Cortex of kidney (tissue), 1 donor: ENCODE measurements at places on chromosomes 6 and 20.

GRCh38 chr6:45148278-45148677 lies 179.9 kb upstream of the RUNX2 start:
- DNase-seq: no peak

GRCh38 chr6:155297669-155298068 lies 16.6 kb downstream of the TFB1M start:
- no peak for DNase-seq

DNA sequence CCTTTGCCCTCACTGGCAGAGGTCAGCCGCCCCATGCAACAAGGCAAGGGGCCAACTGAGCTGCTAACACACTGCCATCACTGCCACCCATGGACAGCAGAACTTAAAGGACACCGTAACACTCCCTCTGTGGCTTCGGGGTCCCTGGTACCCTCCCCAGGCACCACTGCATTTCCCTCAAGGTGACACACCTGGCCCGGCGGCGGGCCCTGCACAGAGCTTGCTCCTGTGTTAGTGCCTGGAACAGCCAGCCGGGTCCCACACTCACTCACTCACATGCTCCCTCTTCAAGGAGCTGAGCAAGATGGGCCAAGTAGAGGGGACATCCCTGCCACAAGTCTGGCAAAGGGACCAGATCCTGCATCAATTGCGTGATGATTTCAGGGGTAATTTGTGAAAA lies 126.5 kb upstream of the SOX4 start:
- no peak for DNase-seq

DNA sequence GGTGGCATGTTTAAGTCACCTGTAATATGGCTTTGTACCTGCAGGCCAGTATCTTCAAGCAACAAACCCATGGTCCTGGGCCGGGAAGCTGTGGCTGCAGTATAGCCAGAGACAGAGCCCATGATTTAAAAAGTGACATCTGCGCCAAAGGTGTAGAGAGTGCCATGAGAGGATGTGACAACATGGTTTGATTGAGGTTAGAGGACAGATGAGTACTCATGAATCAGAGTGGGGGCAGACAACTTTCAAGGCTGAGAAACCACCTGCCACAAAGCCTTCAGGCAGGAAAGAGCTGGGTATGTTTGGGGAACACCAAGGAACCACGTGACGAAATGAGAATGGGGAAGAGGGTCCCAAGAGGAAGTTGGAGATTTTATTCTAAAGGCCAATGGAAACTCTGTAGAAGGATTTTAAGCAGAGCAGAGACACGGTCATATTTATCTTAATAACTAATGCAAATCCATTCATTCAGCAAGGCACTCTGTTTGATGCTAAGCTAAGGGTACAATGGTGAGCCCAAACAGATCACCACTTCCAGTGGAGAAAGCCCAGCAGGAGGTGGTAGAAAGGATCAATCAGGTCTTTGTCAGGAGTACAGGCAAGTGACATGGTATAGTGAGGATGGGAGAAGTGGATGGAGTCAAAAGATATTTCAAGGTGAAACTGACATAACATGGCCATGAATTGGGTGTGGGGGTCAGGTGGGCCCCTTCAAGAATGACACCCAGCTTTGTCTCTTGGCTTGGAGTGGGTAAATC lies 3.4 kb upstream of the MICAL1 start:
- no peak for DNase-seq

- DNase-seq: no peak
Observed at GRCh38 chr6:154234019-154234772, 122.4 kb downstream of the IPCEF1 start.

DNA sequence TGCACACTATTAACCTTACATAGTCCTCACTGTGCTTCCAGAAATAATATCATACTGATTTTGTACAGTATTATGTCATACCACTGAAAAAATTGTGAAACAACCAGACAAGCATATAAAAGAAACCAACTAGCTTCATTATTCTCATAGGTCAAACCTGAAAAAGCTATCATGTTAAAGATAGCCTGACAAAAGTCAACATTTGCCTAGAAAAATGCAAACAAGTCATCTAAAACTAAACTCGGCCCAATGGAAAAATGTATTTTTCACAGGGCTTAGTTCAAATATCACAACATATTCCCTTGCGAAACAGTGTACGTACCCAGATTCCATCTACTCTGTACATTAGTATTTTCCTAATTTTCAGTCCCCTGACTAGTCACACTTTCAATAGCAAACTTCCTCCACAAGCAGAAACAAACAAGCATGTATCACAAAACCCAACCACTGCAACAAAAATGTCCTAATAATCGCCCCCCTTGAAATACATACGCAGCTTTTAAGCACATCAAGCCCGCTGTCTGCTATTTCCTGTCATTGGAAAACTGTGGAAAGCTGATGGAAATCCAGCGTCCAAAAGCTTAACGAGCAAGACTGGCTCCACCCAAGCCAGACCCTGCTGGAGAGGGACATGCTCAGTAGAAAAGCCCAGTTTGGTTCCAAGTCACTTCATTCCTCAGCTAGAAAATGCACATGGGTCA lies 93.1 kb downstream of the EPB41L2 start:
- DNase-seq: no peak

DNA sequence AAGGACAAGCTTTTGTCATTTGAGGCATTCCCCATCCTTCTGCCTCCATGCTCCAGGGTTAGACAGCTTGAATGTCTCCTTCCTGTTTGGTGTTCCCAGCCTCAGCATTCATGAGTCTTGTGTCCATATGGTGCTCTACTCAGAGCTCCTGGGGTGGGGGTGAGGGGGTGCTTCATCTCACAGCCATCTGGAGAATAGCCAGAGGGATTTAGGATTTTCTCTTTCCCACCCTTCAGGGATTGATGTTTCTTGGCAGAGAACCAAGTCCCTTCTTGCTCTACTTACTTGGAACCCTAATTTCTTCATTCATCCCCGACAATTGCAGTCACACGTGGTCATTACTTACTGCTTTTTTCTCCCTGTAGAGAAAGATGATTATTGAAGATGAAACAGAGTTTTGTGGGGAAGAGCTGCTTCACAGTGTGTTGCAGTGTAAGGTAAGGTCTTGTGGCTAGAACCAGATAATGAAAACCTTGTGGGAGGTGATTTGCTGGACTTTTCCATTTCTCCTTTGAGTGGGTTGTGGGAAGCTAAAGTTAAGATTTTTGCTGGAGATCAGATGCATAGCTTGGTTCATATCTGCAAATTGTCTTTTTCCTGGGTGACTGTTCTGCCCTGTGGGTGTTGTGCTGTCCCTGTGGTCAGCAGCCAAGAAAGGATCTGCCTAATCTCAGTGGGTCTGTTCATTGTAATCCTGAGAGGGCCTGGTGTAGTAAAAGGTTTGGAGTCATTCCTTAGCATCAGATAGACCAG lies 18.6 kb downstream of the CMTR1 start:
- DNase-seq: no peak

DNA sequence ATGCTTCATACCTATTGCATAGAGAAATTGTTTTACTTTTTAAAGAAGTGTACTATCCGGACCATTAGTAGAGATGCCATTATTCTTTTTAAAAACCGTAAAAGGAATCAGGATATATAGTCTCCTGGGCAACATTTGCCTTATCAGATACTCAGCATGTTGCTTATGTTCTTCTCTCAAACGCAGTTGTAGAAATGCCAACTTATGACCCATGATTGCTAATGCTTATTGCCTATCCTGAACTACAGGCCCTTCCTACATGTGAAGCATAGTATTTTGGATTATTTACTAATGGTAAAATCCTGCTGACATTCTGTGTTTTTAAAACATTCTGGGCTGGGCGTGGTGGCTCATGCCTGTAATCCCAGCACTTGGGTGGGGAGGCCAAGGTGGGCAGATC lies 99.5 kb downstream of the FOXO3 start:
- no peak for DNase-seq

GRCh38 chr6:169558378-169558773 lies 143.5 kb downstream of the WDR27 start:
- no peak for DNase-seq

DNA sequence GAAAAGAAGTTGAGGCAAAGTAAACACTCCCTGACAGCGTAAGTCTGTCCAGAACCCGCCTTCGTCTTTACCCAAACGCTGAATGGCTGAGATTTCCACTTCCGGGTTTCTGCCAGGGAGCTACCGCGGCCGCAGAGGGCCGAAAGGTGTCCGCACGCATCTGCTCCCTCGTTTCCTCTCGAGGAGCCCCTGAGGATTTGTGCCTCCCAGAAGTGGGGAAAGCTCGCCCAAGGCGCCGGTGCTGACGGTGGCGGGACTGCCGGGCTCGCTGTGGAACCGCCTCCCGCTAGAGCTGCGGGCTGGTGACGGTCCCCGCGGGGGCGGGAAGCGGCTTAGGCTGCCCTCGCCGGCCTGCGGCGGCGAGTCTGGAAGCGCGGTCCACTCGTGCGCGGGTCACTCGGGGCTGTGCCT lies 1760.2 kb upstream of the DEFB115 start:
- DNase-seq: no peak

GRCh38 chr6:160129881-160130615 lies 8.4 kb downstream of the SLC22A1 start:
- DNase-seq: no peak

GRCh38 chr6:98838032-98838431 lies 3.7 kb downstream of the POU3F2 start:
- no peak for DNase-seq

GRCh38 chr6:49950415-49950751 lies 13.6 kb downstream of the DEFB114 start:
- DNase-seq: no peak

DNA sequence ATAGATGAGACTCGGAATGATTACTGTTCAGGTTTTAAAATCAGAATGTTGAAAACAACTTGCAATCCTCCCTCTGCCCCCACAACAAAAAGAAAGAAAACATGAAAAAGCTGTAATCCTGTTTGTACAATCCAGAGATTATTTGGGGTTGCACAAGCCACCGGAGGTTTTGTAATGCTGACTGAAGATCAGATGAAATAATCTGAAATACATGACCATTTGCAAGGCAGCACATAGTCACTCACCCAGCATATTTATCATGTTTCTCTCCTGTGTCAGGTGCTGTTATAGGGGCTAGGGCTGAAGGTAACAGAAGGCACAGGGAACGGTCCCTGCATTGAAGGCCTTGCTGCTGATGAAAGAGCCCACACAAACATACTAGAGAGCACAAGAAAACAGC lies 85.3 kb downstream of the SIM1 start:
- no peak for DNase-seq

GRCh38 chr6:85041376-85041775 lies 277.0 kb upstream of the TBX18 start:
- no peak for DNase-seq

GRCh38 chr20:39829661-39830060 lies 859.4 kb downstream of the MAFB start:
- DNase-seq: no peak

GRCh38 chr20:62635852-62636251 lies 6.5 kb upstream of the SLCO4A1 start:
- no peak for DNase-seq

GRCh38 chr6:100175814-100176310 lies 181.8 kb upstream of the MCHR2 start:
- DNase-seq: no peak

- DNase-seq: no peak
Observed at GRCh38 chr6:373773-374724, 17.5 kb upstream of the IRF4 start.

GRCh38 chr6:1911474-1911873 lies 301.8 kb downstream of the FOXC1 start:
- DNase-seq: no peak

GRCh38 chr6:88725111-88725975 lies 238.1 kb downstream of the RNGTT start:
- no peak for DNase-seq

- no peak for DNase-seq
Observed at GRCh38 chr6:161064915-161065314, 73.3 kb downstream of the MAP3K4 start.

GRCh38 chr6:99241905-99242534 lies 107.5 kb downstream of the FAXC start:
- no peak for DNase-seq

GRCh38 chr6:20709451-20709850 lies 175.2 kb downstream of the CDKAL1 start:
- no peak for DNase-seq

DNA sequence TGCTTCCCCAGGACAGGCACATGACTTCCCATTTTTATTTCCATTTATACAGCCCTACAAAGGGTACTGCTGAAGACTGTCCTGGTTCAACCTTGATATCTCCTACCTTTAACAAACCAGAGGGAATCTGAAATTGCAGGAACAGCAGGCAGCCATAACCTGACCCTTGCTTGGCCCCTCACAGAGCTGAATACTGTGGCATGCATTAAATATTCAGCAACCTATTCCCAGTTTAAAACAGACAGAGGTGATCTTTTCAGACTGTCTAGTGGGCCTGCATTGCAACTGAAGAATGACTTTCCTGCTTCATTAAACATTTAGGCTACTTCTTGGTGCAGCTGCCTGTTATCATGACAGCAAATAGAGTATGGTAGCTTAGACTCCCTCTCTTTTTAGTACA lies 76.8 kb upstream of the POPDC3 start:
- no peak for DNase-seq

DNA sequence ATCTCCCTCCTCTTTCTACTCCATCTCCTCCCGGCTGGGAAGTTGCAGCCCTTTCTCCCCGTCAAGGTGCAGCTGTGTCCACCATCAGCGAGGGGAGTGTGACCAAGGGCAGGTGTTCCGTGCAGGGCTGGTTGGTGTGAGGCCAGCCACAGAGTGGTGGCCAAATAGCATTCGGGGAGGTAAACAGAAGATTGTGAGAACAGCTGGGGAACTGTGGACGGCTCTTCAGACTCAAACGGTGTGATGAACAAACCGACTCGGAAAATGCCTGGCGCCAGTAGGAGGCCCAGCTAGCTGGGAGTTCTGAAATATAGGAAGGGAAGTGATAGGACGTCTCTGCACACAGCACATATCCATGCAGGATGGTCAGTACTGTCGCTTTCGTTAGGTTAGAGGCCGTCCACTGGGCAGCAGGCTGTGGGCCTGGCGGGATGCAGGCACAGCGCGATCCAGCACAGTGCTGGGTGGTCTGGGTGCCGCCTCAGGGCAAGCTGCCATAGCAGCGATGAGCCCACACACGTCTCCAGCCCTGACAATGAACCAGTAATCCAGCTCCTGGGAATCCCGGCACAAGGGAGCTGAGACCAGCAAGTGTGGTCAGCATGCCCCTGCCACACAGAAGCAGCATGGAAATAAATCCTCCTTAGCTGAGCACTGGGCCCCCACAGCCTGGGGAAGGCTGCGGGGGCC lies 258.1 kb downstream of the TAF4 start:
- DNase-seq: no peak

DNA sequence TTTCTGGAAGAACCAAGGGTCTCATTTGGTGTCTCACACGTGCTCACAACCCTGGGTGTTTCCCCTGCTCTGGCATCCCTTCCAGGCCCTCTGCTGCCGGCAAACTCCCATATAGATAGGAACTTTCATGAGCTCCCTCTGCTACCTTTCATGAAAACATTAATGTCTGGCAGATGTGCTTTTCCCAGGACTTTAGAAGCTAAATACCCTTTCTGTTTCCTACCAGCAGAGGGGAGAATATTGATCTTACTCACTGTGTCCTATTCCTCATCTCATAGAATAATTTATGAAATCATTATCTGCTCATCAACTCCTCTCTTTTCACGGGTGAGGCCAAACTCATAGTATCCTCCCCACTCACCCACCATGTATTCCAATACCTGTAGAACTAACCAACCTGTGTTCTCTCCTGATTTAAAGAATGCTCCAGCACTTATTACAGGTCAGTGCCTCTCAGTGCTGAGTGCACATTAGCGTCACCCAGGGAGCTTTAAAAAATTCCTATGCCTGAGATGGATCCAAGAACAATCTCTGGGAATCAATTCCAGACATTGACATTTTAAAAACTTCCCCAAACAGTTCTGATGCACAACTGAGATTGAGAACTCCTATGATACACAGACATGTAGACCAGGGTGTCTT lies 298.5 kb upstream of the JAG1 start:
- DNase-seq: no peak

GRCh38 chr20:24701668-24702067 lies 232.2 kb downstream of the SYNDIG1 start:
- DNase-seq: no peak
